ENCODE measurements at places on chromosomes 6 and 20.

GRCh38 chr20:63846128-63846771 lies 15.0 kb upstream of the ABHD16B start:
- DNase-seq, result no peak

- DNase-seq, result no peak
Observed at GRCh38 chr6:116695401-116695800, 14.4 kb downstream of the KPNA5 start.

- no peak for DNase-seq
Observed at GRCh38 chr20:23456409-23456808, 3.7 kb upstream of the CST11 start.

DNA sequence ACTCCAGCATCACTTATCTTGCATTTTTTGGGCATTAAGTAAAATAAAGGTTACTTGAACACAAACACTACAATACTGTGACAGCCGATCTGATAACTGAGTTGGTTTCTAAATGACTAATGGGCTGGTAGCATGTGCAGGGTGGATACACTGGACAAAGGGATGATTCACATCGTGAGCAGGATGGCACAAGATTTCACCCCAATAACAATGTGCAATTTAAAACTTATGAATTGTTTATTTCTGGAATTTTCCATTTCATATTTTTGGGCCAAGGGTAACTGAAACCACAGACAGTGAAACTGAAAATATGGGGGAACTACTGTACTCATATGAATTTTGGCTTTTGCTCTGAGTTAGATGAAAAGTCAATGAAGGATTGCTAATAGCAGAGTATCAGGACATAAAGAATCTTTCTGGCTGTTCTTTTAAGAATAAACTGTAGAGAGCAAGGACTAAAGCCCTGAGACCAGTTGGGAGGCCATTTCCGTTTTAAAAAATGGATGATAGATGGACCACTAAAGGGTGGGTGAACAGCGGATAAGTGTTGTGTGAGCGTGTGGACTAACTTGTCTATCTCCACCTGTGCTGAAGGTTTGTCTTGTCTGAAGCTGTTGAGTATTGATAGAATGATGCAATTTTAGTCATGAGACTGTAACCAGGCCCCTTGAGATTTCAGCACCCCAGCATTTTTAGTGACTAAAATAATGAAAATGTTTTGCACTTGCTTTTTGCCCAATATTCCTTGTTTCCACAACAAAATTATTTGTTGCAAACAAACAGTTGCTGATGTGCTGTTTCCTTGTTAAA lies 8.2 kb downstream of the SPINT3 start:
- DNase-seq, result no peak

GRCh38 chr6:53154794-53155193 lies 6.2 kb upstream of the GCM1 start:
- no peak for DNase-seq

- DNase-seq, result no peak
Observed at GRCh38 chr6:17933716-17934115, 53.7 kb downstream of the KIF13A start.

DNA sequence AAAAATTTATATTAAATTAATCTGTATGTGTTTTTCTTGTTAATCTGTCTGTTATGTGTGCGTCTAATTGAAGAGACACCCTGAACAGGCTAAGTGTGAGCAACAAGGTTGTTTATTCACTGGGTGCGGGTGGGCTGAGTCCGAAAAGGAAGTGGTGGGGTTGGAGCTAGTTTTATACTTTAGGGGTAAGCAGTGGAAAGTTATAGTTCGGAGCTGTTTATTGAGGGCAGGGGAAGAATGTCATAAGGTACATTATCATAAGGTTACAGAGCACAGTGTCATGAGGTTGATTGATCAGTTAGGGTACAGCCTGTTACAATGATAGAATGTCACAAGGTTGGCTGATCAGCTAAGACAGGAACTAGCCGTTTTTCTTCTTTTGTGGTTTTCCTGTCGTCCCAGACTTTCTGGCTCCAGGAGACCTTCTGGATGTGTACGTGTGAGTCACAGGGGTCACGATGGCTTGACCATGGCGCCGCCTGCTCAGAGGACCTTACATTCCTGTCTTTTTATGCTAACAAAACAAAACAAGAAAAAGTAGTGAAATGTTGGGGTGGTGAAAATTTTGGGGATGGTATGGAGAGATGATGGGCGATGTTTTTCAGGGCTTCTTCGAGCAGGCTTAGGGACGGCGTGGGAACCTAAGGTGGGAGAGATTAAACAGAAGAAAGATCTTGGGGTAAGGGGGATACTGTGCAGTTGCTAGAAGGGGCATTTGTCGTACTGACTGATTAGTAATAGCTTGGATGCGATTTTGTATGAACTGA lies 754.0 kb upstream of the ADGRB3 start:
- no peak for DNase-seq

DNA sequence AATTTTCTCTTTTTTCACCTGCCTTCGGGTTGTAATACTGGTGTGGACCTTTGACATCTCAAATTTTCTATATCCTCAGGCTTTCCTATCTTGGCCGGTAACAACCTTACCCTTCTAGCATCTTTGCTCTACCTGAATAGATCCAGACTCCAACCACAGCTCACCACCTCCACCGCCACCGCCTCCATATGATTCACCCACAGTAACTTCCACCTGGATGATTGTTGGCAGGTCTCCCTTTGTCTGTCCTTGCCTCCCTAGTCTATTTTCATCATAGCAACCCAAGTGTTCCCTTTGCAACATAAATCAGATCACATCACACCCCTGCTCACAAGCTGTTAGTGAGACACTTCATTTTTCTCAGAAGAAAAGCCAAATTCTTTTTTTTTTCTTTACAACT lies 525.8 kb upstream of the POU3F2 start:
- no peak for DNase-seq

GRCh38 chr6:104928141-104928540 lies 28.8 kb upstream of the LIN28B start:
- no peak for DNase-seq

- no peak for DNase-seq
Observed at GRCh38 chr20:19920381-19921138, 96.6 kb upstream of the NAA20 start.

GRCh38 chr20:10555865-10556308 lies 117.9 kb downstream of the JAG1 start:
- no peak for DNase-seq

DNA sequence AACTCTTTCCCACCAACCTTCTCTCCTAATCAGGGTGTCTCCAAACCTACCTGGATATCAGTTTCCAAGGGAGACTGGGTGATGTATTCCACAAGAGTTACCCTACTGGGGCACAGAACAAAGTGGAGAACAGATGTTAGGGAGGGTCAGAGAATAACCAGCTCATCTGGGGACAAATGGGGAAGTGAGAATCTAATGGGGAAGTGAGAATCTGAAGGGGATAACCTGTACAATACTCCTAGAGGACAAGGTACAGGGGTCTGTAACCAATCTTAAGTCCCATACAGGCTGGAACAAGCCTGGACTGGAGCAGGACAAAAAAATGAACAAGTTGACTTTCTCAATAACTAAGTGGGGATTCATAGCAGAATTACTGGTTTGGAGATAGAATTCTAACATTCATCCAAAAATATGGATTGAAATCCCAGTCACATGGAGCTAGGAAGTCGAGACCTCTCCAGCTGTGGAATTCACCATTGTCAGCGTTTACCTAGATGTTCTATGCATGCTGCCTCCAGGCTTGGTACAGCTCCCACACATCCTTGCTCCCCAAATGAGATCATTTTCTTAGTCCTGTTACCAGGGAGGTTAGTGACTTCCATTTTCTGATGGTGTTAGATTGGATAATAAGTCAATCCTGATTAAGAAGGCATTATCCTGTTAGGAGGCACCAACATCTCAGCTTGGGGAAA lies 214.8 kb upstream of the MOCS1 start:
- no peak for DNase-seq

DNA sequence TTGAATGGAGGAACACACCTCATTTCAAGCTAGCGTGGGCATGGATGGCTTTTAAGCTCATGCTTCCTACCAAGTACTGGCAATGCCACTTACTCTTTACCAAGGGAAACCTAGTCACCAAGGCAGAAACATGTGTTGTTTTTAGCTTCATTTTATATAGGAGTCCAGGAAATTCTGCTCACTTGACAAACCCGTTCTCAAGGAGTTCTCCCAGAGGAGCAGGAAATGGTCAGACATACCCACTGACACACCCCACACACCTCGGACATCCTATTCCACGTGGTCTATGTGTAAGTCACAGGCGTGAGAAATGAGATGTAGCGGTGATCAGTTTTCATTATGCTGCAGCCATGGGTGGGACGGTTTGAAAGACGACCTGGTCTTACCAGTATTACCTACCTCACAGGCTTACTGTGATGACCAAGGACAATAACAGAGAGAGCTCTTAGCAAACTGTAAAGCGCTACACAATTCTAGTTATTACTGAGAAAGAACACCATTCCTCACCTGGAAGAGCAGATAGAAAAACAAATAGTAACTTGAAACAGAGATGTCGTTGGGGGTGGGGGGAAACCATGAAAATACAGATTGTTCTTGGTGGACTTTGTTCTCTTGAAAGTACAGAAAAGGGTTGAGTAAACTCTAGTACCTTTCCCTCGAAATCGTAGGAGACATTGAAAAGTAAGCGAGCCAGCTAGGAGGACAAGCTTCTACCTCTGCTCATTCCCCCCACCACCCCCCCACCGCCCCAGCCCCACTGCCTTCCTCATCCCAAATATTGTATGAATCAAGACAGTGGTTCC lies 1.7 kb downstream of the CNKSR3 start:
- DNase-seq, result no peak

Measured in SW 1271 (cell line).